Neuronal stem cell (in vitro differentiated cells): ENCODE measurements at places on chromosomes 1 and 21.

GRCh38 chr1:243501002-243501401 lies 245.2 kb downstream of the SDCCAG8 start:
- no peak for DNase-seq
- peaks cover 3% of the 10 kb centered on the region for H3K36me3 ChIP-seq
- peaks cover 10% of the 10 kb centered on the region for H3K4me1 ChIP-seq

DNA sequence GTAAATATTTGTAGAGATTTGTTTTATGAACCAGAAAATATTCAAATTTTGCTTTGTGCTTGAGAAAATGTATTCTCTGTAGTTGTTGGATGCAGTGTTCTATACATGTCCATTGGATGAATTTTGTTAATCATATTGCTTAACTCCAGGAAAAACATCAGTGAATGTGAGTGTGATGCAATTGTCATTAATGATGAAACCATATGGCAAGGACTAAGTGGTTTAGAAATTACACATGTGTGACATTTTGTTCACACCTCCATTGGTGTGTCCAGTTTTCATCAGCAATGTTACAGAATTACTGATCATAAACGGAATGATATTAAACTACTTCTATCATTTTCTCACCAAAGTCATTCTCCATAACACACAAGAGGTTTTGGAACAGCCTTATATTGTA lies 151.8 kb upstream of the ST6GALNAC5 start:
- H3K27me3 ChIP-seq = no peaks in the 10 kb centered on the region

DNA sequence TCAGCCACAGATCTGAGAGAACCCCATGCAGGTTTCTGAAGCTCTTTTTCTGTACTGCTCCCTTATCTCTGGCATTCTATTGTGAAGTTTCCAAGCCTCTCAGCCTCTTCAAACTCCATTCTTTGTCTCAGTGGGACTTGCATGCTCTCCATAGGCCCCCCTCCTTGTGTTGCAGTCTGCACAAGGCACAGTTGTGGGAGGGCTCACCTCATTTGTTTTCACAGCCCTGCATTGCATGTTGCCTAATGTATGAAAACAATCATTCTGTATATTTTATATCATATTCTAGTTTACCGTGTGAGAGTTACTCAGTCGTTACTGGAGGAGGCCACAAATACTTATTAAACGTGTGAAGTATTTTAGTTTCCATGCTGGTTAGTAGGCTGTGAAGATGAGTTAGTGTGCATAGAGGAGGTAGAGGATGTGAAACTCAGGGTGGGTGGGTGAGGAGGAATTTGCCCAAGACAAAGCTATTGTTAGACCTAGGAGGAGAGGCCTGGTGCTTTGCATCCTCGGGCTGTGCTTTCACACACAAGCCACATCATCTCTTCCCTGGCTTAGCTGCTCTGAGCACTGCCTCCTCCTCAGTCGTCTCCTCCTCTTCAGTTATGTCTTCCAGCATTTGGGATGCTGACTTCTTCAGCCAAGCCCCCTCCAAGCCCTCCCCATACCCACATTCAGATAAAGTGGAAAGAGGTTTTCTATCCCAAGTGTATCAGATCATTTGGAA lies 7.8 kb upstream of the CHI3L2 start:
- peak; percentile 51 for DNase-seq
- H3K36me3 ChIP-seq = no peaks in the 10 kb centered on the region
- H3K27me3 ChIP-seq = no peaks in the 10 kb centered on the region
- no peak overlapping the region for H3K4me3 ChIP-seq

- H3K27ac ChIP-seq = no peak overlapping the region
- no peaks in the 10 kb centered on the region for H3K4me1 ChIP-seq
- no peaks in the 10 kb centered on the region for H3K36me3 ChIP-seq
- H3K4me3 ChIP-seq = no peak overlapping the region
- no peak for DNase-seq
These were observed 3.0 kb upstream of the SUCO start for GRCh38 chr1:172530000-172530399.

DNA sequence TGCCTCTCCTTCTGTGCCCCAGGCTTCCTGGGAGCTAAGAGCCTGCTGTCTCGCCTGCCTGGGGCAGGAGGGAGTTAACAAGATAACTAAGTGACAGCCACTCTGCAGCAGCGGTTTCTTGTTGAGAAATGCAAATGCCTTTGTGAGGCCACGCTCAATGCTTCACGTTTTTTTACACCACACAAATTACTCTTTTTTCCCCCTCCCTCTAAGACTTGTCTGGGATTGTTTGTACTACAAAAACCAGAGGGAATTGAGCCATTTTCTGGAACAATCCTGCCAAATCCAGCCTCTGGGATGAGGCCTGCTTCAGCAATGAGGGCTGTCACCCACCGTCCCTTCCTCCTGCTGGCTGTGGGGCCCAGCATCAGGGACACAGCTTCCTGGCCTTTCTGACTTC lies 119.6 kb downstream of the ACTL8 start:
- H3K27ac ChIP-seq = no peak overlapping the region
- no peak overlapping the region for H3K4me3 ChIP-seq
- H3K36me3 ChIP-seq = no peaks in the 10 kb centered on the region

- H3K4me3 ChIP-seq = no peak overlapping the region
- no peaks in the 10 kb centered on the region for H3K27me3 ChIP-seq
- no peaks in the 10 kb centered on the region for H3K4me1 ChIP-seq
- H3K27ac ChIP-seq = no peak overlapping the region
- H3K36me3 ChIP-seq = no peaks in the 10 kb centered on the region
- no peak for DNase-seq
These were observed 121.9 kb downstream of the NME7 start for GRCh38 chr1:169245706-169246105.

- no peak for DNase-seq
- H3K27me3 ChIP-seq = no peaks in the 10 kb centered on the region
- H3K27ac ChIP-seq = no peak overlapping the region
- H3K36me3 ChIP-seq = no peaks in the 10 kb centered on the region
- H3K4me3 ChIP-seq = no peak overlapping the region
These were observed 109.8 kb downstream of the HMCN1 start for GRCh38 chr1:185843986-185844385.

GRCh38 chr1:204418174-204419063 lies 6.8 kb upstream of the PPP1R15B start:
- no peak for DNase-seq
- no peak overlapping the region for H3K27ac ChIP-seq
- peaks cover 3% of the 10 kb centered on the region for H3K36me3 ChIP-seq
- no peaks in the 10 kb centered on the region for H3K4me1 ChIP-seq
- no peaks in the 10 kb centered on the region for H3K27me3 ChIP-seq
- no peak overlapping the region for H3K4me3 ChIP-seq

GRCh38 chr1:64129701-64130100 lies 73.7 kb upstream of the UBE2U start:
- no peak overlapping the region for H3K27ac ChIP-seq
- no peaks in the 10 kb centered on the region for H3K27me3 ChIP-seq
- peaks cover 5% of the 10 kb centered on the region for H3K4me1 ChIP-seq
- DNase-seq = no peak
- H3K36me3 ChIP-seq = no peaks in the 10 kb centered on the region

DNA sequence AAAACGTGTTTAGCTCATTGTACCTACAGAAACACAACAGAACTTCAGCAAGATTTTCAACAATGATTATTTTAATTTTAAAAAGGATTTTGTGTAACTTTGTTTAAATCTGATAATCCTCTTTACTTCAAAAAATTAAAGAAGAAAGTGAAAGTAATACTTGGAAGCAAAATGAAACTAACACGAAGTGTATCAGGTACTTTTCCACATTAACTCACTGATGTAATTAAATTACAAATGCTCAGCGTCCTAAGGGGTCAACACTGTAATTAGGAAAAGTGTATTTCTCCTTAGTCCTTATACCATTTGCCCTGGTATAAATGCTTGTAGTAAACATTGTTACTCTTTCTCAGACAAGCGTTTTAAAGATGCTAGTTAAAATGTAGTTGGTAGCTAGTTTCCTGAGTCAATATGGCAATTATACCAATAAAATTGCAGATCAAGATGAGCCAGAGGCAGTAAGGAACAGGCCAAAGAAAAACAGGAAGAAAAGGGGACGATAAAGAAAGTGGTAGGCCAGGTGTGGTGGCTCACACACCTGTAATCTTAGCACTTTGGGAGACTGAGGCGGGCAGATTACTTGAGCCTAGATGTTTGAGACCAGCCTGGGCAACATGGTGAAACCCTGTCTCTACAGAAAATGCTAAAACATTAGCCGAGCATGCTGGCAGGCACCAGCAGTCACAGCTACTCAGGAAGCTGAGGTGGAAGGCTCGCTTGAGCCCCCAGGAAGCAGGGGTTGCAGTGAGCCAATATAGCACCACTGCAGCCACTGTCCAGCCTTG lies 553.0 kb downstream of the SMYD3 start:
- H3K4me1 ChIP-seq = peaks cover 1% of the 10 kb centered on the region
- no peak overlapping the region for H3K27ac ChIP-seq
- H3K4me3 ChIP-seq = no peak overlapping the region
- no peaks in the 10 kb centered on the region for H3K27me3 ChIP-seq
- H3K36me3 ChIP-seq = no peaks in the 10 kb centered on the region
- no peak for DNase-seq

DNA sequence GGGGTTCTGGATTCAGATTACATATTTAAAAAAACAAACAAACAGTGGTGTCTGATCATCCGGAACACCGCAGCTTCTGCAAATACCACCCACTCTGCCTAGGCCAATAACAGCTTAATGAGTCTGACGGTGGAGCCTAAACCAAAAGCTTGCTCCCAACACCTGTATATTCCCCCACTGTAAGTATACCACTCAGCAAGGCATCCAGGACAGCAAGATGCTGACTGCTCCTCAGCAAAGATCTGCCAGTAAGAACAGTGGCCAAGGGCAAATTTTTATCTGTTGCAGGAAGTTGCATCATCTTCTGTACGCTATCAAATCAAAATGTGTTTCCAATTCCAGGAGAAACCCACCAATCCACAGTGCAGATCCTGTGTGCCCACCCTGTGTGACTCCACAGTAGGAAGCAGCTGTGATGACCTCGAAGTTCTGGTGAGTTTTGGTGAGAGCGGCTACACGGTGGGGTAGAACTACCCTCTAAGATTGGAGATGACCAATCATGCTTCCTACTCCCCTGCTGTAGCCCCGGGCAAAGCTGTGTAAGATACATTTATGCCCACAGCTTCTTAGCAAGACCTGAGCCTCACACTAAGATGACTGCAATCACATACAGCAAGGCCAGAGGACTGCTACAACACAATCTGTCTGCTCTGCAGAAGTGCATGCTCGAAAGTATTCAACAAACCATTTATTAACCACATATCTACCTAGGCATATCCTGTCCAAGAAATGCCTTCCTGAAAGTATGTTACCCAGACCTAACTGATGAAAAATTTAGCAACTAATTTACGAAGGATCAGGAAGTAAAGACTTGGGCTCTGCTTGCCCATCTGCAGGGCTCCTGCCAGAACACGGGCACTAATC lies 30.5 kb downstream of the SIPA1L2 start:
- H3K4me1 ChIP-seq = peaks cover 29% of the 10 kb centered on the region
- H3K36me3 ChIP-seq = peaks cover 44% of the 10 kb centered on the region
- no peak overlapping the region for H3K27ac ChIP-seq
- H3K4me3 ChIP-seq = no peak overlapping the region
- H3K27me3 ChIP-seq = no peaks in the 10 kb centered on the region
- DNase-seq = no peak

- no peaks in the 10 kb centered on the region for H3K4me1 ChIP-seq
- no peak overlapping the region for H3K4me3 ChIP-seq
- no peak for DNase-seq
- no peak overlapping the region for H3K27ac ChIP-seq
These were observed 38.1 kb downstream of the C1orf21 start for GRCh38 chr1:184424945-184425344.

DNA sequence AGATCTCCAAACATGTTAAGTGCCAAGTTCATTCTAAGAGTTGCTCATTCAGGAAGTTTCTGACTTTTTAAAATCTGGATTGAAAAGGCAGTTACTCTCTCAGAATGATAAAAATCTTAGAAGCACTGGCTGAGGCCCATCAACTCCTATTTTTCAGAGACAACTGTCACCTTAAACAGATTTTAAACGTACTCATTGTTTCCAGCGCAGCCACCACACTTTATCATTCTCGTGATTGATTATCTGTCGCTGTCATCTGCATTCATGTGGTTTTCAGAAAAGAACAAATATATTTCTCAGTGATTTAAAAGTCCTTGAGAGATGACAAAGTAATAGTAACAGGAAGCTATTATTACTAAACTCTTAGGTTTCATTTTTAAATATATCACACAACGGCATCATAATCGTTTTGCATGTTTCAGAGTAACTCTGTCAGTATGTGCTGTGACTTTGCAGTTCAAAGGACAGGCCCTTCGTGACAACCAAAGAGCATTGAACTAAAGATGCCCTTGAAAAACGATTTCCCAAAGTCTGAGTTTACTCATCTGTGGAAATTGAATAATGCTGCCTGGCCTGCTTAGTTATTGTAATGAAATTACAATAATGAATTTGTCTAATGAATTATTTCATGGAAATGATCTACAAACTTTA lies 14.9 kb upstream of the KCNK1 start:
- no peaks in the 10 kb centered on the region for H3K27me3 ChIP-seq
- DNase-seq = no peak
- no peaks in the 10 kb centered on the region for H3K36me3 ChIP-seq
- H3K27ac ChIP-seq = no peak overlapping the region

- no peak for DNase-seq
- no peaks in the 10 kb centered on the region for H3K36me3 ChIP-seq
- H3K27ac ChIP-seq = no peak overlapping the region
These were observed 177.3 kb downstream of the ZSCAN20 start for GRCh38 chr1:33649759-33650158.

- H3K4me3 ChIP-seq = no peak overlapping the region
- H3K36me3 ChIP-seq = no peaks in the 10 kb centered on the region
- H3K27me3 ChIP-seq = no peaks in the 10 kb centered on the region
- DNase-seq = peak; percentile 56
- H3K4me1 ChIP-seq = peaks cover 7% of the 10 kb centered on the region
These were observed 8.1 kb upstream of the TADA1 start for GRCh38 chr1:166884040-166884642.

DNA sequence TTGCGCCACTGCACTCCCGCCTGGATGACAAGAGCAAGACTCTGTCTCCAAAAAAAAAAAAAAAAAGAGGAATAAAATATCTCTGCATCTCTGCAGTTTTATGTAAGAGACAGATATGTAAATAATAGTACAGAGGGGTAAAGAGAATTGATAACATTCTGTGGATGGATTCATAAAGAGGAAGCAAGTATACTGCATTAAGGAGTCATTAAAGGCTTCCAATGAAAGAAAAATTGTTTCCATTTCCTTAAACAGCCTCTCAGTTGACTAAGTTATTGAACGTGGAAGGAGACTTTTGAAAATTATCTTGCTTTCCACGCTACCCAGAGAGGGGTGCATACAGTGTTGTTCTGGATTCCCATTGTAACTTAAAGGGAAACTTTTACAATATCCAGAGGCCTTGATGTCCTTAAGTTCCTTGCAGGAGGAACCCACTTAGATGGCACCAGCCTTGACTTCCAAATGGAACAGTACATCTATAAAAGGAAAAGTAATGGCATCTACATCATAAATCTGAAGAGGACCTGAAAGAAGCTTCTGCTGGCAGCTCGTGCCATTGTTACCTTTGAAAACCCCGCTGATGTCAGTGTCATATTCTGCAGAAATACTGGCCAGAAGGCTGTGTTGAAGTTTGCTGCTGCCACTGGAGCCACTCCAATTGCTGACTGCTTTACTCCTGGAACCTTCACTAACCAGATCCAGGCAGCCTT lies 13.8 kb downstream of the CEP350 start:
- H3K4me3 ChIP-seq = no peak overlapping the region
- no peak for DNase-seq
- no peaks in the 10 kb centered on the region for H3K4me1 ChIP-seq
- H3K27me3 ChIP-seq = no peaks in the 10 kb centered on the region
